ENCODE measurements at places on chromosomes 6 and 20. TPM values are rescaled to one million over a fixed set of nuclear protein-coding genes. Genes with fewer than 3 reads are reported as not detected.

DEFB123 gene
- not detected for total RNA-seq

OR2B6 gene
- not detected for total RNA-seq

GRCh38 chr6:166786704-166787293 is 159.7 kb upstream of the RPS6KA2 start:
- no peak for DNase-seq

DNA sequence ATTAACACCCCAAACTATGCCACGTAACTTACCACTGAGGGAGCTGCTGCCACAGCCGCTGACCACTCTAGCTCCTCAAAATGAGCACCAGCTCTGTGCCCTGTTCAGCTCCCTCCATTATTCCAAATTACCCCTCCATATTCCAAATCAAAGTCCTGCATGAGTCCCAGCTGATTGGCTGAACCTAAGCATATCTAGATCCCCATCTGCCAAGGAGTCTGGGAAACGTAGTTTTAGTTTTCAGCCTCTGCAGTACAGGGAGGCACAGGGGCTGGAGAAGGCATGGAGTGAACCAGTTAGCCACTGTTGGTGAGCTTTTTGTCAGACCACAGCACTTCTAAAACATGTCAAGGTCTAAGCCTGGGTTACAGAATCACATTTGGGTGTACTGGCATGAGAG is 15.9 kb downstream of the UNC5CL start:
- no peak for DNase-seq

- no peak for DNase-seq
Measured at GRCh38 chr6:89208551-89208950, 8.6 kb downstream of the GABRR1 start.

DNA sequence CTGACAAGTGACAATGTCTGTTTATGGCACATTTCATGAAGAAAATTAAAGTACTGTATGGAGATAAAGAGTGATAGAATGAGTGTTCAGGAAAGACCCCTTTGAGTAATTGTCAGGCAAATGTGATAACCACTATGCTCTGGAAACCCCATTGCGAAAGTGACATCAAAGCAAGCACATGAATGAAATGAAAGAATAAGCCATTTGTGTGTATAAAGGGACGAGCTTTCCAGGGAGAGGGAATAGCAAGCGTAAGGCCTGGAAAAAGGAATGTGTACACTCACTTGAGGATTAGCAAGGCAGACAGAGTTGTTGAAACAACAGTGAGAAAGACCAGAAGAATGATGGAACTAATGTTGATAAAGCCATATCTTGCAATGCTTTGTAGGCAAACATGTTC is 490.0 kb downstream of the GRIK2 start:
- no peak for DNase-seq

DNA sequence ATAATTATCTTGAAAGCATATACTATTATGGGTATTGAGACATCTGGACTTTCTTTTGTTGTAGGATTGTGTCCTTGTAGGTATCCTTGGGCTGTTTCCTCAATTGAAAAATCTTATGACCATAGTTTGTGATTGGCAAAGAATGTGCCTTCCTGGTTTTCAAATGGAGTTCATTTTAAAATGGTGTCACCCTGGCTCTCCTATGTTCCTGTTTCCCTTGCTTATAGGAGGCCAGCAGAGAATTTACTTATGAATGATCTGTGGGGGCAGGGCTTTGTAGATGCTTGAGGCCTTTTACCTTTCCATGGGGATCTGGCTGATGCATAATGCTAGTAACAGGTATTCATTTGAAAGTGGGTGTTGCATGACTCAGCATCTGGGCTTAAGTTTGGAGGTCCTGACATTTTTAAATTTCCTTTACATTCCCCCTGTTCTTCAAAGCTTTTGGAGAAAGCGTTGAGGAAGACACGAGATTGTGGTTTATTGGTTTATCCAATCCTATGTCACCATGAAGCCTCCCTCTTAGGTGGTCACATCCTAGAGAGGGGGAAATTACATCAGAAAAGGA is 135.0 kb upstream of the PROKR2 start:
- DNase-seq = no peak

GRCh38 chr6:129209355-129209754 is 326.4 kb downstream of the LAMA2 start:
- DNase-seq = no peak

GRCh38 chr6:80767808-80768207 is 661.3 kb downstream of the BCKDHB start:
- DNase-seq = no peak

- DNase-seq = no peak
Measured at GRCh38 chr20:3312940-3313682, 74.1 kb upstream of the SLC4A11 start.

Measured in CD8-positive, alpha-beta T cell (primary cell).